ENCODE measurements at places on chromosomes 12 and 14.

DNA sequence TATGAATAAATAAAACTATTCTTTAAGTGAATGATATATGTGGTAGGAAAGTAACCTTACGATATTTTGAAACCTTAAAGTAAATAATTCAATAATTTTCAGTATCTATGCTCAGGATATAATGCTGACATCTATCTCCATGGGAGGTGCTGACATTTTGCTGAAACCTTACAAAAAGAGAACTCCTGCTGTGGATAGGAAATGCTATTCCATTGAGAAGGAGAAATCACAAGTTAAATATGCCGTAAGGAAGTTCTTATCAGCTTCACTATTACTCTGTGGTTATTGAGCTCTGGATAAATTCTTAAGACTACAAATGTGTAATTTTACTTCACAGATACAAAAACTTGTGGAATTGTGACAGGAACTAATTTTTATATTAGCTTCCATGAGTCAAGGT, 722.1 kb downstream of the TMTC2 start:
- DNase-seq: no peak

- DNase-seq: no peak
Measured at GRCh38 chr12:15918066-15918465, 6.9 kb downstream of the DERA start.

- DNase-seq: no peak
Measured at GRCh38 chr12:42565633-42566032, 23.9 kb downstream of the PRICKLE1 start.

GRCh38 chr12:129328235-129328634, 475.0 kb downstream of the GLT1D1 start:
- DNase-seq: no peak

- DNase-seq: peak; percentile 65
Measured at GRCh38 chr12:52024845-52025230, 18.1 kb downstream of the TAMALIN start.

DNA sequence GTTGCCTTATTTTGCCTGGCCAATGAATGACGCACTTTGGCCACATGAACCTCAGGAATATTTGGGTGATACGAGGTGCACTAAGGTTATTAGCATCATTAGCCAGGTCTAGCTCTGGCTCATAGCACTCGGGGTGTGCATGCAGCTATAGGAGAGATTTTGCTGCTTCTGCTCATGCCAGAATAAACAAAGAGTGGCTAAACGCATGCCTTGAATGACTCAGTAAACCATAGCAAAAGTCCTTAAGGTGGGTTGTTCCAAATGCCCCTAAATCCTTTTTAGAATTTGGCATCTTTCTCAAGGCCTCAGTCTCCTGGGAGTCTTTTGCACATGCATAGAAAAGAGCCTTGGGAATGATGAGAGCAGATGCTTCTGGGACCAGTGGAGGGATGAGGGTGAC, 343.7 kb upstream of the FKBP4 start:
- DNase-seq: no peak

- no peak for DNase-seq
Measured at GRCh38 chr12:132217800-132218526, 73.7 kb downstream of the NOC4L start.

DNA sequence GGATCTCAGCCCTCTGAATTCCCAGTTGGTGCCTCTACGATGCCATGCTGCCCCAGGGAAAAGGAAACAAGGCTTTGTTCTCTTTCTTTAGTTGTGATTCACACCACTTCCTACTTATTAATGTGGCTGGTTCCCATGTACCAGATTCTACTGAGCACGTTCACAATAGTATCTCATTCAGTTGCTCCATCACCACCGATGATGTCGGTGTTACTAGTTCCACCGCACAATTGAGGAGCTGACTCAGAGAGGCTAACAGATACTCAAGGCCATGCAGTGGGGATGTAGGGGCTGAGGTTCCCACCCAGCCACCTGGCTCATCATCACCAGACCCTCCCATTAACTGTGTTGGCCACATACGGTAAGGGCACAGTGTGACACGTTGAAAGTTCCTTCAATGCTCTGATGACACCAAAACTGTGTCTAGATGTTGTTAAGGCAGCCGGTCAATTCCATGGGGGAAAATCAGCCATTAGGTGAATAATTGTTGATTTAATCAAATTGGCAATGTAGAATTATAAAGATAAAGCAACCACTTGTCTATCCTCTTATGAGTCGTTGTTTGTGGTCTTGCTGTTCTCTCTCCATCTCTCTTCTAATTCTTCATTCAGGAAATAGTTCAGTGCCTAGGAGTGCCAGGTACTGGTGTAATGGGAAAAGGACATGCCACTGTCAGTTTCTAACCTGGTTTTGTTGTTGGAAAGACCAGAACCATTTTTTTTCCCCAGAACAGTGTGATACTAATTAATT, 244.2 kb upstream of the CRY1 start:
- peak; percentile 47 for DNase-seq

DNA sequence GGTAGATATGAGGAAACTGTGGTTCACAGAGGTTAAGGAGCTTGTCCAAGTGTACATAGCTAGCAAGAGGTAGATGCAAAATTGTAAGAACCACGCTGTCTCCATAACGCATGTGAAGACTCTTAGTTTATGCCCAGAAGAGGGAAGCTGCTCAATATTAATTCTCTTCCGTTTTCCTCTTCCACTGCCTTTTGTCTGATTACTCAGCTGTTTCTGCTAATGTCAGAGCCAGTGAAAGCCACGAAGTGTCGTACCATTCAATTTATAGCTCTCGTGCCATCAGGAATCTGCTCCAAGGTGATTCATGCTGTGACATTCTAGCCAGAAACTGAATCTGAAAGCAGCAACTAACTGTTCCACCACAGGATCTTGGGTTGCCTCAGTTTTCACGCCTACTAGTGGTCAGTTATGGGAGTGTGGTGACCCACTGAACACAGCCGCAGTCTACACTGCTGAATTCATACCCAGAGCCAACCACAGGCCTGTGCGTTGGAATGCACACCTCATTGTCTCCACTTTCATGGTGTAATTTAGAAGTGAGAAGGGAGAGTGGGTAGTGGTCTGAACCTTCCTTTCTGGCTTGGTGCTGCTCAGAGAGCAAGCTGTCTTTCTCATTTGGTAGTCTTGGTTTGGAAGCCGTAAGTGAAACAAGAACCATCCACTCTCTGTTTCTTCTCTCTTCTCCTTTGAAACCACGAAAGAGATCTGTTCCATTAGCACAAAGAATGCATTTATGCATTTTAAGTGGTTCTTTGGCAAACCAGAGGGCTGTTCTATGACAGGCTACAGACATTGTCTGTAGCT, 74.2 kb upstream of the NAP1L1 start:
- DNase-seq: peak; percentile 89

- DNase-seq: no peak
Measured at GRCh38 chr12:71636704-71637115, 26.9 kb downstream of the ZFC3H1 start.

GRCh38 chr14:30283822-30284446, 275.0 kb upstream of the G2E3 start:
- peak; percentile 22 for DNase-seq

- DNase-seq: no peak
Measured at GRCh38 chr12:23555825-23556207, 393.7 kb downstream of the SOX5 start.

DNA sequence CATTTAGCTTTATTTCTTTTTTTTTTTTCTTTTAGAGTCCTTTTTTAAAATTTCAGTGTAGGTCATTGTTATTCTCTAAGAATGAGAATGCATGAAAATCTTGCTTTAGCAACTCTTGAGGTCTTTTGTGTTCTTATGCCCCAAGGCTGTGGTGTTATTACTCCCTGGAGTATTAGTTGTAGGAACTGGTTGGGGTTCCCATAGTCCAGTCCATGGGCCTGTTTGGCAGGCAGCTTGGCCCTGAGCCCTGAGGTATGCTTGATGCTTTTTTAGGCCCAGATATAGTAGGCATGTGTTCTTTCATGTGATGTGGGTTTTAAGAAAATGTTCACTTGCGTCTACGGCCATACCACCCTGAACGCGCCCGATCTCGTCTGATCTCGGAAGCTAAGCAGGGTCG, 1.6 kb downstream of the FAM234B start:
- DNase-seq: no peak

DNA sequence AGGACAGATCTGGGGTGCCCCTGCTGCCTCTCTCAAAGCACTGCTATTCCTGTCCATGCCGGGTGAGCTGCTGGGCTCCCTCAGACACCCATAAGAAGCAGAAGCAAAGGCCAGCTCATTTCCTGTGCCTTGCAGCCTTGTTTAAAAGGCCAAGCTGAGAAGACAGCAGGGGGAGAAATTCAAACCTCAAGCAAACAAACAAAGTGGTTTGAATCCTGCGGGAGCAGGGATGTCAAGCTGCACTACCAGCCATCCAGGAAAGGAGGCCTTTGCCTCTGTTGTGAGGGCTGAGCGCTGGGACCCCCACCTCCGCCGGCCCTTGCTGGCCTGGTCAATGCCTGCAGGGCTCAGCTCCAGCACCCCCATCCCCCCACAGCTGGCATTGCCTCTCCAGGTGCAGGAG, 176.5 kb downstream of the PIWIL1 start:
- DNase-seq: no peak

DNA sequence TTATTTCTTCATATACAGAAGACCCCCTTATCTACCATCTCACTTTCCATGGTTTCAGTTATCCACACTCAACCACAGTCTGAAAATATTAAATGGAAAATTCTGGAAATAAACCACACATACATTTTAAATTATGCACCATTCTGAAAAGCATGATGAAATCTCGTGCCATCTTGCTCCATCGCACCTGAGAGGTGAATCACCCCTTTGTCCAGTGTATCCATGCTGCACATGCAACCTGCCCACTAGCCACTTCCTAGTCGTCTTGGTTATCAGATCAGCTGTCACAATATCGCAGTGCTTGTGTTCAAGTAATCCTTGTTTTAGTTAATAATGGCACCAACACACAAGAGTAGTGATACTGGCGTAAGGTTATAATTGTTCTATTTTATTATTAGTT, 145.7 kb downstream of the C12orf42 start:
- DNase-seq: no peak

GRCh38 chr14:103684871-103685270, 30.4 kb downstream of the XRCC3 start:
- DNase-seq: no peak

GRCh38 chr12:122610911-122611310, 83.9 kb downstream of the KNTC1 start:
- DNase-seq: no peak

DNA sequence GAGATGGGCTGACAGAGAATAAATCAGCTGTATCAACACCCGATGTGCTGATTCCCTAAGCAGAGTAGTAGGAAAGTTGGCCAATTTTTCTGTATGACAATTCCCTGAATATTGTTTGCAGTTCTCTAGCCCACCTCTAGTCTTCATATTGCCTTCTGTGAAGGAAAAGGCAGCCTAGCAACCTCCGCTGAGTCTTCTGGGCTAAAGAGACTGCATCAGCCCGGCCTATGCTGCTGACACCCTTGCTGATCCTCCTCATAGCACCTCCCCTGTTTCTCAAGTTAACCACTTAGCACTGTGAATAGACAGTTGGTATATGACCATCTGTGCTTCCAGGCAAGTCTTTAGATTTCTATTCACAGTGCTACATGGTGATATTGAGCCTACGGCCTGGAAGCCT, 161.1 kb upstream of the EGLN3 start:
- no peak for DNase-seq

DNA sequence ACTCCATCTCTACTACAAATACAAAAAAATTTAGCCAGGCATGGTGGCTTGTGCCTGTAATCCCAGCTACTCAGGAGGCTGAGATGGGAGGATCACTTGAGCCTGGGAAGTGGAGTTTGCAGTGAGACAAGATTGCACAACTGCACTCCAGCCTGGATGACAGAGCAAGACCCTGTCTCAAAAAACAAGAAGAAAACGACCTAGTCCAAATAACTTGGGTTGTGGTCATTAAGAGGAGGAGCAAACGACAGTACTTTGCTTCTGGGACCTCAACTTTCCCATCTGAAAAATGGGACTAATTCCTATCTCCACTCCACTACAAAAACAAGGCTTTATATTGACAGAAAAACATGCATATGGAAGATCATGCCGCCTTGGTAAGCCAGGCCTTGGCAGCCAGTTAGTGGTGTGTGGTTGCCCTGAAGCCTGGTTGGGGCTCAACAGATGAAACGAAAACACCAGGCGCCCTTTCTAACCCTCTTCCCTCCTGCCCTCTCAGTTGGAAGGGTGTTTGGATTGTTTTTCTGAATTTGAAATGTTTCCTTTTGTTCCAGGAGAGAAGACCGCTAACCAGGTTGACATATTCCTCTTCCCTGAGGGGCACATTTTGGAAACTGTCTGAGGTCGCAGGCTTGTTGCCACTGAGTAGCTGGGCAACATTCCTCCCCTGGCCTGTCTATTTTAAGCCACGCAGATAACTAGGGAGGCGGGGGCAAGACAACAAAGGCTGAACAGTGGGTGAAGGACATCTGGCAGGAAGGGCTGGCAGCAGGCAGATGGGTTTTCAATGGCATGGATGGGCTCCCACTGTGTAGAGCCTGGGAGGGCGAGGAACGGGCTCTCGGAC, 13.7 kb upstream of the VPS37B start:
- no peak for DNase-seq

GRCh38 chr12:57027011-57027804, 10.9 kb upstream of the TAC3 start:
- peak; percentile 46 for DNase-seq

GRCh38 chr12:18320036-18320617, 58.8 kb downstream of the PIK3C2G start:
- no peak for DNase-seq

DNA sequence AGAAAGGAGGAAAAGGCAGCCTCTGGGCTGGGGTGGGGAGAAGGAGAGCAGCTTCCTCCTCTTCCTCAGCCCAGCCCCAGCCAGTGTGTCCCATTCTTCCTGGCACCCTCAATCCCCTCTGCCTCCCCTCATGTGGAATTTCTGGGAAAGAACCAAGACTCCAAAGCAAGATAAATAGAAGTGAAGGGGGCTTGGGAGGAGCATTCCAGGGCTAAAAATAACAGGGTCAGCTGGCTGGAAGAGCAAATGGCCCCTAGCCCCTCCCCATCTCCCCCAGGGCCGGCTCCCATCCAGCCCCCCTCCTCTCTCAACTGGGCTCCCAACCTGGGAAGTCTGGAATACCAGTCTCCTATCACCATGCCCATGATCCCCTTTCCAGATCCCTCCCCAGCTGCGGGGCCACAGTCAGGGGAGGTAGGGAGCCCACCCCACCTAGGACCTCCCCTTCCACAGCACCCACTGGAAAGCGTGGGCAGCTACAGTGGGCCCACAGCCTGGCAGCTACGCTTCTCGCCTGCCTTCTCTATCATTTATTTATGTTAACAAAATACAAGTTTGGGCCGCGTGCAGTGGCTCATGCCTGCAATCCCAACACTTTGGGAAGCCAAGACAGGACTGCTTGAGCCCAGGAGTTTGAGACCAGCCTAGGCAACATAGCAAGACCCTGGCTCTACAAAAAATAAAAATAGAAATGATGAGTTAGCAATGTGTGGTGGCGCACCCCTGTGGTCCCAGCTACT, 88.3 kb downstream of the IRF2BPL start:
- no peak for DNase-seq

Data from activated T-cell treated with anti-CD3 and anti-CD28 coated beads, Interleukin-2, amount 50 U/mL, for 48 hours (primary cell).